ENCODE measurements at places on chromosomes 13 and 19.
A peak's percentile ranks its signal among the peaks of the same experiment; 100 is the strongest.

GRCh38 chr13:31209172-31209840, 9.5 kb downstream of the B3GLCT start:
- no peak for DNase-seq

GRCh38 chr13:102715447-102715846, 20.6 kb upstream of the METTL21C start:
- no peak for DNase-seq

DNA sequence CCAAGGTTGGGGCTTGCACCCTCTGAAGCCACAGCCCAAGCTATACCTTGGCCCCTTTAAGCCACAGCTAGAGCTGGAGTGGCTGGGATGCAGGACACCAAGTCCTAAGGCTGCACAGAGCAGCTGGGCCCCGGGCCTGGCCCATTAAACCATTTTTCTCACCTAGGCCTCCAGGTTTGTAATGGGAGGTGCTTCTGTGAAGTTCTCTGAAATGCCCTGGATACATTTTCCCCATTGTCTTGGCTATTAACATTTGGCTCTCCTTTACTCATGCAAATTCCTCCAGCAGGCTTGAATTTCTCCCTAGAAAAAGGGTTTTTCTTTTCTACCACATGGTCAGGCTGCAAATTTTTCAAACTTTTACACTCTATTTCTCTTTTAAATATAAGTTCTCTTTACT, 93.8 kb upstream of the FGF14 start:
- no peak for DNase-seq

GRCh38 chr19:45352914-45353796, 12.6 kb downstream of the KLC3 start:
- no peak for DNase-seq

DNA sequence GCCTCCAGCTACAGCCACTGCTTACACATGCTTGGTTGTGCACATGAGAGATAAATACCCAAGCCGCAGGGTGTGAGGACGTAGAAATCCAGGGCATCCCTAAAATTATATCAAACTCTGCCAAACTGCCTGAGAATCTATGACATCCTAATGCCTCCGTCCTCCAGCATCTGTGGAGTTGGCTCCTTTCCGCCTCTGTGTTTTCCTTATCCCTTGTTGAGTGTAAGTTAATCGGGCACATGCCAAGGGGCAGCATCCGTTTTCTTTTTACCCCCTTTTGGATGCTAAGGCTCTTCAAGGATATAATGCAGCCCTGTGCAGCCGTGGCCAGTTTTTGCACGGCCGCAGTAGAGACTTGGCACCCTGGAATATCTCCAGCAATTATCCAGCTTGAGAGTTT, 66.5 kb downstream of the COL4A2 start:
- DNase-seq = no peak

DNA sequence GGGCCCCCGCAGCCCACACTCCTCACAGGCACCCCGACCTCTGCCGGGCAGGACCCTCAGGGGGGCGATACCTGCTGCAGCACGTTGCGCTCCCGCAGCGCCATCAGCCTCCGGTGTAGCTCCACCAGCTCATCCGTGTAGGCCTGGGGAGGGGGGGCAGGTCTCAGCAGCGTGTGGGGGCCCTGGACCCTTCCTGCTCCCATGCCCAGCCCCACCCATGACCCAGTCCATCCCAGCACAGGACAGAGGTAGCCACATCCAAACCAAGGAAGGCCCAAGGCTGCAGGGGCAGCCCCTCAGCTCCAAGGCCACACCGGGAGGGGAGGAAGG, 66.5 kb downstream of the MLLT1 start:
- DNase-seq = no peak

DNA sequence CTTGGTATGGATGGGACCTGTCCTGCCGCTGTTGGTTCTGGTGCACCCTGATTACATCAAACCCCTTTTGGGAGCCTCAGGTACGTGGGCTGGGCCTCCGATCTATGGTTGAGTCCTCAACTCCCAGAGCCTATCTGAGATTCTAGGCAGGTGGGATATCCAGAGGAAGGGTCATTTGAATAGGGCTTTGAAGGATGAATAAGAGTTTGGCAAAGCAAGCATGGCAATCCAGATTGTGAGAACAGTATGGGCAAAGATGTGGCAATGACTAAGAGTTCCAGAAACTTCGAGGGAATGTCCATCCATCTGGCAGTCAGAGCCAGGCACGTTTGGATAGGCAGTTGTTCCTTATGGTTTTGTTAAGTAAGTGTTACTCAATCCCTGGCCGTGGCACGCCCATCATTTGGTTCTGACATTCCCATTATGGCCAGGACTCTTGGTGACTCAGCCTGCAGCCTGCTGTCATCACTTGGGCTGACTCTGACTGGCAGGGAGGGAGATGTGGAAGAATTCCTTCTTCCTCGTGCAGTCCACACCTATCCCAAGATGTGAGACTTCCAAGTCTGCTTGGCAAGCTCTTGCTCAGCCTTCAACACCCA, 21.5 kb downstream of the CYP4F22 start:
- no peak for DNase-seq

- DNase-seq = no peak
Observed at GRCh38 chr13:110447058-110447511, 114.4 kb downstream of the RAB20 start.

GRCh38 chr13:51681037-51681678, 96.9 kb downstream of the WDFY2 start:
- no peak for DNase-seq

DNA sequence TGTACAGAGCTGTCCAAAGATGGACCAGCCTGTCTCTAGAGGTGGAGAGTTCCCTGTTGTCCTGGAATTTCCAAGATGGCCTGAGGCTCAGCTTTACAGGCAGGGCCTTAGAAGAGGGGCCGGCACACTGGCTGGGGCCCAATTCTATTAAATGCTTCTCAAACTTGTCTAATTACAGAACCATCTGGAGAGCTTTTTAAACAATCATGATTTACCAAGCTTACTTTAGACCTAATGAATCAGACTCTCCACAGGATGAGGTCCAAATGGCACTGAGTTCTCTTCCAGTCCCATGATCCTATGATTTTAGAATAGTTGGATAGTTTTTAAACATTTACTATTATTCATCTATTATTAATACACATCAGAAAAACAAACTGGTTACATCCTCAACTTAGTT, 123.5 kb downstream of the DNAJC3 start:
- no peak for DNase-seq

GRCh38 chr13:31053091-31053490, 108.6 kb downstream of the HSPH1 start:
- DNase-seq = no peak

- DNase-seq = no peak
Observed at GRCh38 chr19:2577722-2578335, 101.9 kb downstream of the GADD45B start.

- no peak for DNase-seq
Observed at GRCh38 chr19:29326351-29326750, 113.4 kb upstream of the UQCRFS1 start.

DNA sequence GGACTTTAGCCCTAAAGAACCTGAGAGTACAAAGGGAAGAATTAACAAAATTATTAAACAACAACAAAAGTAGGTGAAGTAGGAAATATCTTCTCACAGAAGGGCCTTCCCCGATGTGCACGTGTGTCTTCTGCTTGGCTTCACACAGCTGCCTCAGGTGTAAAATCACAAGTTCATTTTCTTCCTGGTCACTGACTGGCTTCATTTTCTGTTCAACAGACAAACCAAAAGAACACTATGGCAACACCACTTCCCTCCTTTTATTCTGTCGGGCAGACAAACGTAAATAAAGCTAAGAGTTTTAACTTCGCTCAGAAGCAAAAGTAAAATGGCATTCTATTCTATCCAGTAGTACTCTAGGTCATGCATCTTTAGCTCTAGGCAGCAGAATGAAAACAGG, 140.9 kb downstream of the TBC1D4 start:
- no peak for DNase-seq

- DNase-seq = no peak
Observed at GRCh38 chr19:56348289-56348877, 33.7 kb upstream of the ZSCAN5A start.

GRCh38 chr13:31515427-31515826, 223.9 kb upstream of the RXFP2 start:
- no peak for DNase-seq

GRCh38 chr19:2315818-2316353, 7.9 kb upstream of the LINGO3 start:
- peak; percentile 31 for DNase-seq

DNA sequence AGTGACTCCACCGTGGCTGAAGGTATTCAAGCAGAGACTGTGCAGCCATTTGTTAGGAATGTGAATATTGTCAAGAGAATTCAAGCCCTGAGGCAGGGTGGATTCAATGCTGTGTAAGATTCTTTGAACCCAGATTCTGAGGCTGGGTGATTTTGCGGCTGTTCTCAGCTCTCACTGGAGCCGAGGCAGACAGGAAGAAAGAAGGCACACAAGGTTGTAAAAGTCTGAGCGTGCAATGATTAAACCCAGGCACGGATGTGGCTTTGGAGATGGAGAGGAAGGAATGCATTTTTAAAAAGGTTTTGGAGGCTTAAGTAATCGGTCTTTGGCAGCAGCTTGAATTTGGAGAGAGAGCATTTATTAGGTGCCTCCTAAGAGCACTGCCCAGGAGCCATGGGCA, 187.9 kb downstream of the KATNAL1 start:
- peak; percentile 8 for DNase-seq

- no peak for DNase-seq
Observed at GRCh38 chr19:9709305-9709704, 34.4 kb upstream of the ZNF562 start.

- DNase-seq = no peak
Observed at GRCh38 chr13:96771486-96772367, 222.5 kb downstream of the OXGR1 start.

- no peak for DNase-seq
Observed at GRCh38 chr19:9909251-9909650, 27.1 kb downstream of the OLFM2 start.

DNA sequence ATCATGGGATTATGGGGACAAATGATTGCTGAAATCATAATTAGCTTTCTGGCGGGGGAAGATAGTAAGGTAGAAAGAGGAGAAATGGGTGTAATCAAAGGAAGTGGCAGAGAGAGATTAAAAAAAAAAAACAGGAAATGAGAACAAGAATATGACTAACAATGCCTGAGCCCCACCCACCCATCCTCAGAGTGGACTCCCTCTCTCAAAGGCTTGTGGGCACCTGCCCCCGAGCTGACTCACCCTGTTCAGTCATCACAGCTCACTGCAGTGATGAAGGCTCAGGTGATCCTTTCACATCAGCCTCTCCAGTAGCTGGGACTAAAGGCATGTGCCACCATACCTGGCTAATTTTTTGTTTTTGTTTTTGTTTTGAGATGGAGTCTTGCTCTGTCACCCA, 26.4 kb upstream of the TPT1 start:
- peak; percentile 91 for DNase-seq

- no peak for DNase-seq
Observed at GRCh38 chr13:102902789-102903347, 57.0 kb downstream of the ERCC5 start.

GRCh38 chr19:2613507-2614295, 88.8 kb downstream of the GNG7 start:
- DNase-seq = peak; percentile 63

- DNase-seq = peak; percentile 18
Observed at GRCh38 chr19:1855828-1856255, 7.5 kb downstream of the KLF16 start.

DNA sequence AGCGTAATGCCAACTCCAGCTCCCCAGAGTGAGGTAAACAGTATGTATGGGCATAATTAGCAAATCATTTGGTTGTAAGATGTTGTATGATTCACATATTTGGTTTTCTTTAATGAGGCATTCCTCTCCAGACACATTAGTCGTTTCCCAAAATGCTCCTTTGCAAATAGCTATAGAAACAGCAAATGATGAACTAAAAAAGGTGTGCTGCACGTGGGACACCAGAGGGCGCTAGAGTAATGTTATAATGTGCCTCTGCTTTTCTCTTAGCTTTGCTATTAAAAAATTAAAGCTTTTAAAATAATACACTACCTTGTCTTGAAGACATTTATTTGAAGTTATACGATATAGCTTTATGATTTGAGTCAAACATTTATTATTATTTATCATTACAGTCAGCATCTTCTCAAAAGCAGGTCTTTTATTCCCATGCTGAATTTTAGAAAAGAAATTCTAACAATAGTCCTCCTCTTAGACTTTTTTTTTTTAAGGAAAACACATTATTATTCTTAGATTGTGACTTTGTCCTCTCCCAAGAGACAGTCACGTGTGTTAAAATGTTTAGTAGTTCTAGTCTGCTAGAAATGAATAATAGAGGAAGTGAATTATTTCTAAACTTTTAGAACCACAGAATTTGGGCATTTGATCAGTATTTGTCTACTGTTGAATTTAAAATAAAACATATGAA, 121.6 kb upstream of the FRY start:
- peak; percentile 68 for DNase-seq

GRCh38 chr19:31979362-31979761, 366.0 kb upstream of the ZNF507 start:
- DNase-seq = no peak

GRCh38 chr13:75360170-75360569, 121.8 kb downstream of the TBC1D4 start:
- DNase-seq = no peak

GRCh38 chr19:6564393-6564792, 26.6 kb downstream of the CD70 start:
- peak; percentile 23 for DNase-seq

GRCh38 chr13:64130171-64130570, 2714.5 kb upstream of the PCDH20 start:
- no peak for DNase-seq

GRCh38 chr13:23771956-23772355, 117.2 kb downstream of the MIPEP start:
- DNase-seq = no peak

- DNase-seq = peak; percentile 43
Observed at GRCh38 chr13:32381539-32381938, 46.4 kb downstream of the N4BP2L1 start.

- DNase-seq = no peak
Observed at GRCh38 chr13:20684546-20684945, 19.0 kb upstream of the IL17D start.

DNA sequence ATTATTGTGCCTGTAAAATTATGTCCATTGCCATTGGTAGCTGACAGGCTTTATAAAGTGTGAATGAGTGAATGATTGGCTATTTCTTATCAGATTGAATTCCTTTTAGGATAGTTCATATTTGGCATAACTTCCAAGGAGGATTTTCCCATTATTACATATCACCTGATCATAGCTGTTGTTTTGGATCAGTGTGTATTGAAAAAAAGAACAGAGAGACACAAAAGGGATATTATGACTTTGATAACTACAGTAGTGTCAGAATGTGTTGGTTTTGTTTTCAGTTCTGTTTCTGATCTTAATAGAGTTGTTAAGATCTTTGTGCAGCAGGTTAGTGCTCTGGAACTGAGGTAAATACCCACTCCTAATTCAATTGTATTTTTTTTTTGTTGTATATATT, 103.8 kb downstream of the LRCH1 start:
- DNase-seq = no peak

DNA sequence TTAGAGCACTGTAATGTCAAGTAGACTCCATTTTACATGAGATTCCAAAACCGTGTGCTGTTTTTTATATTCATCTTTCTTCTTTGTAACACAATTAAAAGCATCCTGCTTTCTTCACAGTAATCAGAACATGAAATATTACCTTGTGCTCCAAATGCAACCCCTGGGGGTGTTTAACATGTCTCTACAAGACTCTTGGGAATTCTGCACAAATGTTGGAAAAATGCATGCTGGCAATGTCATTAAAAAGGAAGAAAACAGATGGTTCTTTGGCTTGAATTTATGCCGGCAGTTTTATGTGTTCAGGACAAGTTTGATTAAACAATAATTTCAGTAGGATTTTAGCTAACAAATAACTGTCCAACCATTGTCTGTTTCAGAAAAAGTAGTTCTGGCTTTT, 159.1 kb downstream of the LIG4 start:
- no peak for DNase-seq

GRCh38 chr13:80342471-80343371, 1.8 kb upstream of the SPRY2 start:
- DNase-seq = peak; percentile 66

GRCh38 chr13:77412116-77412635, 85.3 kb upstream of the MYCBP2 start:
- DNase-seq = no peak
